ENCODE measurements at places on chromosomes 11 and 22.
A peak's percentile ranks its signal among the peaks of the same experiment; 100 is the strongest.

- no peak for DNase-seq
Observed at GRCh38 chr22:20113551-20114310, 2.2 kb upstream of the RANBP1 start.

GRCh38 chr11:112593440-112593839 lies 332.8 kb upstream of the PLET1 start:
- DNase-seq = no peak

DNA sequence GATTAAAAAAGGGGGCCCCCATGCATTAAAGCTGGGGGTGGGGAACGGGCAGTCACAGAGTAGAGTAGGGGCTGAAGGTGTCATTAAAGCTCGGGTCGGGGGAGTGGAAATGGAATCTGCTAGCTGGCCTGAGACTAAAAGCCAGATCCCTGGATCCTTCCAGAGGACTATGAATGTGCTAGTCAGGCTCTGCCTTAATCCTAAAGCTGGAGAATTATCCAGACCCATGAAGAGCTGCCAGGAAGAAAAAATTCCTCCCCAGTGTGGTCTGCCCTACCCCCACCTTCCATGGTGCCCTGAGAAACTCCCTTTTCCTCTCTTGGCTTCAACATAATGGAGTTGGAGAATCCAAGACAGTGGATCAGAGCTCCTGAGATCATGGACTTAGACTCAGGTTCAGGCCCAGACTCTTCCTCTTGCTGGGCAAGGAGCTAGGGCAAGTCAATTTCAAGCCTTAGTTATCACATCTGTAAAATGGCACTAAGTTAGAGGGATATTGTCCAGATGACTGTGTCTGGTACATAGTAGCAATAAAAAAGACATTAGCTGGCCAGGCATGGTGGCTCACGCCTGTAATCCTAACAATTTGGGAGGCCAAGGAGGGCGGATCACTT lies 24.0 kb upstream of the SMTN start:
- no peak for DNase-seq

DNA sequence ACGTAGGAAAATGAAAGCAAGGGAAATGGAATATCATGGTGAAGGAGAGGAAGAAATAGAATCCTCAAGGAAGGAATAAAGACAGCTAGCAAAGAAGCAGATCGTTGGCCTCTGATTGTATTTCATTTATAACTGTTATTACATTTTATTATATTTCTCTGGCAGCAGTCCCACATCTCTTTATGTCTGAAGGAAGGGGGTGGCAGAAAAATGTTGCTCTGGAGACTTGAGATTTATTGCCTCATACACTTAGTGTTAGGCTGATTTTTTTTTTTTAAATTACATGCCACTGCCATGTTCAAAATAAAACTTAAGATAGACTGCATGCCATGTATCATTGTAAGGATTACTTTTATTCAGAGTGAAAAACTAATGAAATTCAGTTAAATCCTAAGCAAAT lies 971.7 kb upstream of the CHORDC1 start:
- DNase-seq = no peak

GRCh38 chr22:48908547-48908946 lies 919.1 kb downstream of the BRD1 start:
- no peak for DNase-seq

DNA sequence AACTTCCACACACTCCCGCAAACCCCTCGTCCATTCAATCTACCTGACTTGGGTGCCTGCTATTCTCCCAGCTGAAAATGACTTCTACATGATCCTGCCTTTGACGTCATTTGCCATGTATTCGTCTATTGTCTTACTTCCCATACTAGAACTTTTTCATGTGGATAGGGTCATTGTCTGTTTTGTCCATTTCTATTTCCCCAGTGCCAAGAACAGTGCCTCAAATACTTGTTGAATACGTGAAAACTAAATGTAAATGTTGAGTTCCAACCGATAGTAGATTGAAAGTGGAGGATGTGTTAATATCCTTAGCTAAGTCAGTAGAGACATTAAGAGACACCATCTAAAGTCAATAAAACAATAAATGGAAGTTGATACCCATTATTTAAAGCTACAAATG lies 935 bp downstream of the TRIM68 start:
- DNase-seq = peak; percentile 5

All from inflammatory macrophage (primary cell).